ENCODE measurements at places on chromosomes 4 and X.

- DNase-seq = no peak
Observed at GRCh38 chrX:140507982-140508305, 3.1 kb upstream of the SOX3 start.

- DNase-seq = no peak
Observed at GRCh38 chr4:8656185-8656517, 63.6 kb downstream of the CPZ start.

- no peak for DNase-seq
Observed at GRCh38 chr4:118889312-118889691, 648 bp downstream of the SYNPO2 start.

DNA sequence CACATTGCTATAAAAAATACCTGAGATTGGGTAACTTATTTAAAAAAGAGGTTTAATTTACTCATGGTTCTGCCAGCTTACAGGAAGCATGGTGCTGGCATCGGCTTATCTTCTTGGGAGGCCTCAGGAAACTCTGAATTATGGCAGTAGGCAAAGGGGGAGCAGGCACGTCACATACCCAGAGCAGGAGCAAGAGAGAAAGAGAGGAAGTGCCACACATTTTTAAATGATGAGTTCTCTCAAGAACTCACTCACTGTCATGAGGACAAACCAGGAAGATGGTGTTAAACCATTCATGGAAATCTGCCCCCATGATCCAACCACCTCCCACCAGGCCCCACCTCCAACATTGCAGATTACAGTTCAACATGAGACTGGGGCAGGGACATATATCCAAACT, 10.0 kb upstream of the AFF1 start:
- no peak for DNase-seq

- DNase-seq = no peak
Observed at GRCh38 chrX:129724754-129725153, 14.0 kb upstream of the XPNPEP2 start.

DNA sequence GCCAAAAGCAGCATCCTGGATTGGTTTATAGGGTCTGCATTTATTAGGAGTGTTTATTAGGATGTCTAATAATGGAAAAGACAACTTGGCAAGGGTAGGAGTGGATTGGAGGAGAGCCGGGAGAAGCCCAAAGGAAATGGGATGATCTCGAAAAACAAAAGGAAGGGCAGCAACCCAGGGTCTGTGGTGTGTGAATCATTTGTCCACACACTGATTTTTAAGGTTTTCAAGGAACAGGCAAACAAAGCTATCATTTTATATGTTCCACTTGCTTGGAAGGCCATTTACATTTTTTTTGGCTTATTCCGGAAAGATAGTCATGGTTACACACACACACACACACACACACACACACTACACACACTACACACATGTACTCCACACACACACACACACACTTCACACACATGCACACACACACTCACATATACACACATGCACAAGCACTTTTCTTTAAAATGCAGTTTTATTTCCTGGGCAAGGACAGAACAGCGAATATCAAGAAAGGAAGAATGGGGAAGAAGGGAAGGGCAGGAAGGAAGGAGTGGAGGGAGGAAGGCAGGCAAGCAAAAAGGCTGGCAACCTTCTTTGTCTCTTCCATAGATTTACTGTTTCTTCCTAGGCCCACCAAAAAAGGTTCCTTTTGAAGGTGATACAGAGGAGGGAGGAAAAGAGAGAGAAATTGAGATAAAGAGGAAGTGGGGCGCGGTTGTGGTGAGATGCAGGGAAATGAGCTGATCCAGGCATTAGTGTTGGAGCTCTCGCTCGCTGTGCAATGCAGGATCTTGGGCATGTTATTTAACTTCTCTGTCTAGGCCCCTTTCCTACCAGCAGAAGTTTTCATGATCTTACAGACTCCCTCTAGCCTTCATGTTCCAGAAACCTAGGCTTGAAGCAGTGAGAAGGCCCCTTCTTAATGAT, 88.6 kb upstream of the MAML3 start:
- no peak for DNase-seq

- DNase-seq = no peak
Observed at GRCh38 chr4:81738891-81739290, 267.2 kb upstream of the RASGEF1B start.

DNA sequence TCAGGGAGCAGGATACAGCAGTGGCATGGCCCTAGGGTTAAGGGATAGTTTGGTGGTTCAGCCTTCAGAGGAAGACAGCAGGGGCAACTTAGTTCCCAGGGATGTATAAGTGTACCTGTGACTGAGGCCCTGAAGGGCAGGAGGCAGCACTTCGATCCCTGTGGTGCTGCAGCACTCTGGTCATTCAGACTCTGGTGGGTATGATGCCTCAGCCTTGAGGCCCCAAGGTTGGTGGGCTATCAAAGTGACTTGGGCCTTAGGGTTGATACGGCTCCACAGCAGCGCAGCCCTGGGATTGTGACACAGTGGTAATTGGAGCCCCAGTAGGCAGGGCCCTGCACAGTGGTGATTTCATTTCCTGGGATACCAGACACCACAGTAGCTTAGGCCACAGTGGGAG, 1703.1 kb downstream of the PCDH7 start:
- no peak for DNase-seq

GRCh38 chr4:185229021-185229818, 19.8 kb downstream of the SNX25 start:
- no peak for DNase-seq

- no peak for DNase-seq
Observed at GRCh38 chr4:129261584-129261983, 165.6 kb downstream of the C4orf33 start.

GRCh38 chr4:119526786-119527550, 101.6 kb downstream of the PDE5A start:
- DNase-seq = no peak

- DNase-seq = no peak
Observed at GRCh38 chr4:99833756-99834155, 17.1 kb downstream of the DAPP1 start.

DNA sequence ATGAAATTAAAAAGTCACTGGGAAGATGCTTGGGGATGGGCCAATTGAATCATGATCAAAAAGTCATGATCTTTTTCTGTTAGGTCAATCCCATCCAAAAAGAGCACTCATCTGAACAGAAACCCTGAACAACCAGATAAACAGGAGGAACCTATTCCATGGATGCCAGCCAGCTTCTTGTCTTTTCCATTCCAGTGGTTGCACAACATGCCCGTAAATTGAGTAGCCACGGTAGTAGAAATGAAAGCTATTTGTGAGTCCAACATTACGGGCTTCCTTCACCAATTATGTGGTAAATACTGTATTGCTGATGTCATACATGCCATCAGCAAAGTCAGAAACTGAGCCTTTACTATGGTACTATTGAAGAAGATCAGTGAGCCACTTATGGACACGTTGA, 982.4 kb upstream of the HS3ST1 start:
- no peak for DNase-seq

DNA sequence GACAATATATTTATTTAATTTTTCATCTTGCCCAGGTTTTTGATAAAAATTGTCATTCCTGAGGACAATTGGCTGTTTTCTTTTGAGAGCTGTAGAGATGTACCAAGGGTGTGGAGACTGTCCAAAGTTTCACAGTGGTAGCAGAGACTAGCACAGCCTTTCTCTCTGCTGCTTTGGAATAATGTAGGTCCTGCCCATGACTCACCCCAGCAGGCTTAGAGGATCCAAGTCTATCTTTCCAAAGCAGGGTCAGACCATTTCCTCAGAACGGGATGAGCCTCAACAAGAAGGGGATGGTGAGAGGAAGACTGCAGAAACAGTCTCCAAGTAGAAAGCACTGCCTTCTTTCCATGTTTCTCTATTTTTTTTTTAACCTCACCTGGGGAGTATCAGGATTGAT, 131.5 kb upstream of the RPL34 start:
- DNase-seq = no peak

GRCh38 chr4:156961196-156962057, 10.2 kb downstream of the PDGFC start:
- DNase-seq = no peak

GRCh38 chr4:138460477-138461414, 218.6 kb upstream of the SLC7A11 start:
- DNase-seq = no peak

DNA sequence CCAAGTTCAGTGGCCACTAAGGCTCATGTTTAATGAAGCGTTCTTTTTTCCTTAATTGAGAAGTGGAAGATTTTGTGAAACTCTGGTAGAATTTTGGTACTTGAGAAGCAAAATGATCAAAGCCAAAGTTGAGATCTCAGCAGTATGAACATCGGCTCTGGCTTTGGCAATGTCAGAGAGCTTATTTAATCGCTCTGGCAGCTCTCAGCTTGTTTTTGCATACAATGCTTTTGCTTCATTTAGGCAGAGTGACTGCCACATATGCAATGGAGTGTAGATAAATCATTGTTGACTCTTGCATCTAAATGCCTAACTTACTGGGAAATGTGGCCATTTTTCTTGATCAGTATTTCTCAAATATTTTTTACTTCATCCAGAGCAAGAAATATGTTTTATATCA, 135.7 kb downstream of the AASDH start:
- DNase-seq = no peak

DNA sequence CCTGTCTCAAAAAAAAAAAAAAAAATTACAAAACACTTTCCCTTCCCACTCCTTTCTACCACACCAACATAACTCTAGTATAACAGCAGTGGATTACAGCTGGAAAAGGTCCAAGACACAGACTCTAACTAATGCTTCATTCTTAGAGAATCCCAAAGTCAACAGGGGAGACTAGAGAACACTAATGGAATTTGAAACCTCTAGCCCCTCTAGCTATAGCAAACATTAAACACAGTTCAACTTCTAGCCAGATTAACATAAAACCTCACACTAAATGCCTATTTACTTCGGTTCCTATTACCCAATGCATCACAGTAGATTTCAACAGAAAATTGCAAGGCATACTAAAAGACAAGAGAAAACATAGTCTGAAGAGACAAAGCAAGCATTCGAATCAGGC, 10.5 kb upstream of the DHX15 start:
- no peak for DNase-seq

DNA sequence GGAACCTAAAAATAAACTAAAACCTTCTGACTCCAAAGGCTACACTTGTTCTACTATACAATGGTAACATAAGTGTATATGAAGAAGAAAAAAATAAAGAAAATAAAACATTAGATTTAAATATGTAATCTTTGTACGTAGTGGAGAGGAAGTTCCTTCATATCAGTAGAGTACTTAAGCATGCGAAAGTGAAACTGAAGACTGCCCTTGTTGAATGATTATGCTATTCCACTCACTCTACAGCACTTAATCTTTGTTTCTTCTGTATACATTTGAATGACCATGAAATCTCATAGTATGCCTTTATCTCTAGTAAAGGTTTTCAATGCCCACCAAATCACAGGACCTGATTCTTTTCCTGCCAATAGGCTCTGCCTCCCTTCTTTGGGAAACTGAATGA, 78.9 kb downstream of the NDST3 start:
- no peak for DNase-seq

GRCh38 chrX:23797371-23798128, 14.6 kb downstream of the SAT1 start:
- DNase-seq = no peak

DNA sequence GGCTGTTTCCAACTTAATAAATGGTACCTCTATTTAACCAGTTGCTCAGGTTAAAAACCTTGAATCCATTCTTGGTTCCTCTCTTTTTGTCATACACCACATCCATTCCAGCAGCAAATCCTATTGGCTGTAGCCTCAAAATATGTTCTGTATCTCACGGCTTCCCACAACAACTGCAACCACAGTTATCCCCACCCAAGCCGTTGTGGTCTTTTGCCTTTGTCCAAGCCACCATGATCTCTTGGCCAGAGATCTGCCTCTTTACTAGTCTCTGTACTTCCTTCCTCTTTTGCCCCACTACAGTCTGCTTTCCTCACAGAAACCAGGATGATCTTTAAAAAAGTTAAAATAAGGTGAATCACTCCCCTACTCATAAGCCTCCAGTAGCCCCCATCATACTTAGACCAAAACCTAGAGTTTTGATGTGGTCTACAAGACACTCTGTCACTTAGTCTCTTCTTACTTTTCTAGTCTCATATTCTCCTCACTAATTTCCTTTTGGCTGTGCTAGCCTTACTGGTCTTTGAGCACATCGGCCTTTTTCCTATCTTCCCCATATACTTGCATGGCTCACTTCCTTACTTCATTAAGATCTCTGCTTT, 10.3 kb downstream of the MAOA start:
- DNase-seq = no peak

- DNase-seq = no peak
Observed at GRCh38 chrX:131288738-131289511, at the start of gene IGSF1. Gene IGSF1, minus strand, starts transcription at chrX:131289306. Its CDS starts 2,632 bp downstream, at chrX:131286674.

DNA sequence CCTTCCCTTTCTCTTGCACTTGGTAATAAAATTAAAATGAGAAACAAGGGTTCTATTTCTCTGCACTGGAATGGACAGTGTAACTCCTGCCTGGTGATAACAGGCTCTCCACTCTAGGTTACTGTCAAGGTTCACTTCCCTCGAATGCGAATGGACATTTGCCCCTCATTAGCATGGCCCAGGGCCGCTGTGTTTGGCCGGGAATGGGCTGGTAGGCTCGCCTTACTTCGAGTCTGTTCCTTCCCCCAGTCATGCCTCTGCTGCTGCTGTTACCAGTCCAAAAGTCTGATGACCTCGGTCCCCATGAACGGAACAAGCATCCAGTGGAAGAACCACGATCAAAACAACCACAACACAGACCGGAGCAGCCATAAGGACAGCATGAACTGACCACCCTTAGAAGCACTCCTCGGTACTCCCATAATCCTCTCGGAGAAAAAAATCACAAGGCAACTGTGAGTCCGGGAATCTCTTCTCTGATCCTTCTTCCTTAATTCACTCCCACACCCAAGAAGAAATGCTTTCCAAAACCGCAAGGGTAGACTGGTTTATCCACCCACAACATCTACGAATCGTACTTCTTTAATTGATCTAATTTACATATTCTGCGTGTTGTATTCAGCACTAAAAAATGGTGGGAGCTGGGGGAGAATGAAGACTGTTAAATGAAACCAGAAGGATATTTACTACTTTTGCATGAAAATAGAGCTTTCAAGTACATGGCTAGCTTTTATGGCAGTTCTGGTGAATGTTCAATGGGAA, 61.5 kb downstream of the EDNRA start:
- DNase-seq = no peak

GRCh38 chr4:20370274-20370673, 118.6 kb downstream of the SLIT2 start:
- DNase-seq = no peak

- peak; percentile 76 for DNase-seq
Observed at GRCh38 chrX:135086197-135086854, 34.0 kb downstream of the ETDB start.

DNA sequence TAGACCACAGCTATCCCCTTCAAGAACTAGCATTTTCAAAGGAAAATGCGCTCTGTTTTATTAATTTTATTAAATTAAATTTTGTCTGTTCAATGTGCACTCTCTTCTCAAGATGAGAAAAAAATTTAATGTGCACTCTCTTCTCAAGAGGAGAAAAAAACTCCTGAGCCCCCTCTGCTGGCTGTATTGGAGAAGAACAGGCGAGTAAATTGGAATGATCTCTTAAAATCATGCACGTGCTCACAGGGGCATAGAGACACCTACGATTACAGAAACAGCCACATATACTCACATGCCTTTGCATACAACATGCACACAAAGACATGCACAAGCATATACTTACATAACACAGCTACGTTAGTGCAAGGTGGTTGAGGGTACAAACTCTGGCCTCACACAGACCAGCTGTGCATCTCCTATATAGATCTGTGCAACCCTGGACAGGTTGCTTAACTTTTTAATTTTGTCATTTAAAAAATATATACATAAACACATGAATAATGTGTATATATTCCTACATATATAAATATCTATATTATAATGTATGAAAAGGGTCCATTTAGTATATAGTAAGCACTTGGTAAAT, 176.2 kb upstream of the CXorf66 start:
- DNase-seq = peak; percentile 23
